Activated CD8-positive, alpha-beta T cell treated with anti-CD3 and anti-CD28 coated beads, Interleukin-2, amount 10 ng/mL, durations not matched to agents 7 days and 5 days (primary cell): ENCODE measurements at places on chromosomes 11 and 22. TPM values are rescaled to one million over a fixed set of nuclear protein-coding genes. Genes with fewer than 3 reads are reported as not detected.

- no peak for DNase-seq
Measured at GRCh38 chr11:73451896-73452295, 75.7 kb downstream of the RELT start.

DNA sequence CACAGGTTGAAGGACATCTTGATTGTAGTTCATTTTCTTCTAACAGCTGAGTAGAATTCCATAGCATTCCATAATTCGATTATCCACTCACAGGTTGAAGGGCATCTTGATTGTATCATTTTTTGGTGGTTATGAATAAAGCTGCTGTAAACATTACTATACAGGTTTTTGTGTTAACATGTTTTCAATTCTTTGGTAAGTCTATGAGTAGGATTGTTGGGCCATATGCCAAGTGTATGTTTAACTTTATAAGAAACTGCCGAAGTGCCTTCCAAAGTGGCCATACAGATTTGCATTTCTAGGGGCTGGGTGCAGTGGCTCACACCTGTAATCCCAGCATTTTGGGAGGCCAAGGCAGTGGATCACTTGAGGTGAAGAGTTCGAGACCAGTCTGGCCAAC, 44.6 kb downstream of the ANKRD42 start:
- DNase-seq: no peak

DNA sequence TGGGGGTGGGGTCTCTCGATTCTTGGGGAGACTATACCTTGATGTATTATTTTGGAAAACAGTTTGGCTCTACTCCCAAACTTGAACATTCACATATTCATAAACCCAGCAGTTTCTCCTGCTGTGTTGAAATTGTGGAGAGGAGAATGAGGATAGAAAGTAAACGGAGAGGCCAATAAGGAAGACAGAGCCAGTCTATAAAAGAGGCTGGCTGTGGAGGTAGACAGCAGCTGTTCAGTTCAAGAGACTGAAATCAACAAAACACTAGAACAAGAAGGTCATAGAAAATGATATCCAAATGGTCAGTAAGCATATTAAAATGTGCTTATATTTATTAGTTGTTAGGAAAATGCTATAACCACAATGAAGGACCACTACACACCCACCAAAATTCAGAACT, 1.9 kb upstream of the MOGAT2 start:
- no peak for DNase-seq

DNA sequence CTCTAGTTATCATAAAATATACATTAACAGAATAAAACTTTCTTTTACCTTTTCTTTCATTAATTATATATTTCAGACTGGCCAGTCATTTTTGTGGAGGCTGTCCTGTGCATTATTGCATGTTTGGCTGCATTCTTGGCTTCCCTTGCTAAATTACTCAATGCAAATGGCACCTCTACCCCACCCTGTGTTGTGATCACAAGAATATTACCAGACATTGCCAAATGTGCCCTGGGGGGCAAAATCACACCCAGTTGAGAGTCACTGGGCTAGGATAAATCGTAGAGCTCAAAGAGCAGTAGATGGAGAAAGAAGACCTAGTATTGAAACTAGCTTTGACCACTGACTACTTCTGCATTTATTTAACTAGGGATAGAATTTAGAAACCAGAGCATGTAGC, 1257.8 kb upstream of the TENM4 start:
- no peak for DNase-seq

DNA sequence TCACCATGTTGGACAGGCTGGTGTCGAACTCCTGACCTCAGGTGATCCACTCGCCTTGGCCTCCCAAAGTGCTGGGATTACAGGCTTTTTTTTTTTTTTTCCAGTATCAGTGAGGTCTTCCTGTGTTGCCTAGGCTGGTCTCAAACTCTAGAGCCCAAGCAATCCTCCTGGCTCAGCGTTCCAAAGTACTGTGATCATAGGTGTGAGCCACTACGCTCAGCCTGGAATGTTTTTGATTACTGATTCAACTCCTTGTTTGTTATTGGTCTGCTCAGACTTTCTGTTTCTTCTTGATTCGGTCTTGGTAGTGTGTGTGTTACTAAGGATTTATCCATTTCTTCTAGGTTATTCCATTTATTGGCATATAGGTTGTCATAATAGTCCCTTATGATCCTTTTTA, 31.3 kb downstream of the NAGA start:
- DNase-seq: no peak

Gene APOA4
- total RNA-seq: not detected

DNA sequence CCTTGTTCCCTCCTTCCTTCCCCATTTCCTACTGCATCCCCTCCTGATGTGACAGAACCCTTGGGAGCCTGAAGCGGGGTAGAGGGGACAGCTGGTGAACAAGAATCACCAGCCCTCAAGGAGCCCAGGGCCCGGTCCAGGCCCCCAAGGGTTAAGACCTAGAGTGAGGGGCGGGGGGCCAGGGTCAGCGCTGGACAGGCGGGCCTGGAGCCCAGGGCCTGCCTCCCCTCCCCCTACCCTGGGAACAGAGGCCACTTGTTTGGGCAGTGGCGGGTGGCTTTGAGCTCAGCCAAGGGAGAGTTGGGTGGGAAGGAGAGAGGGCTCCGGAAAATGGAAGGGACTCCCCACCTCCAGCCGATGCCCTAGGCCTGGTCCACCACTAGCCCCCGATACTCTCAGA, 2.1 kb downstream of the ARAP1 start:
- DNase-seq: no peak

DNA sequence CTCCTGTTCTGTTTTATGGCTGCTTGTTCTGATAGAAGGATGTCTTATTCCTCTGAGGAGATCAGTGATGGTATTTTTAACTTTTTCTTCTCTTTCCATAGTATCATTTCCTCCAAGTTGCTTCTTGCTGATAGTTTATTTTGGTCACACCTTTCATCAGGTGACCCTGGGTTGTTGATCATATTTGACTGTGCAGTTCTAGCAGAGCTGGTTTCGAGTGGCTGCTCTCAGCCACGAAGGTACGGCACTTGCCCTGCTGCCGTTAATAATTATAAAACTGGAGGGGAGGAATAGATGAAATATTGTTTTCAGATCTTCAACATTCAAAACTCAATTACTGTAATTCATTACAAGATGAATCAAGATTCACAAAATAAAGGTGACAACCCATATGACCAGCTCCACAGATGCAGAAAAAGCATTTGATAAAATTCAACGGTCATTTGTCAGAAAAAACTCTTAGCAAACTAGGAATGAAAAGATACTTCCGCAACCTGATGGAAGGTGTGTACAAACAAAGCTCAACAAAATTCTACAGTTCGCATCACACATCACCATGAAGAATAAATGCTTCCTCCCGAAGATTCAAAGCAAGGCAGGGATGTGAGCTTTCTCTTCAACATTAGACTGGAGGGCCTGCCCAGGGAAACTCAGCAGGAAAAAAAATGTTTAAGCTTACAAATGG, 59.2 kb upstream of the RTL6 start:
- no peak for DNase-seq

- no peak for DNase-seq
Measured at GRCh38 chr22:17779286-17780115, 5.2 kb upstream of the BID start.

DNA sequence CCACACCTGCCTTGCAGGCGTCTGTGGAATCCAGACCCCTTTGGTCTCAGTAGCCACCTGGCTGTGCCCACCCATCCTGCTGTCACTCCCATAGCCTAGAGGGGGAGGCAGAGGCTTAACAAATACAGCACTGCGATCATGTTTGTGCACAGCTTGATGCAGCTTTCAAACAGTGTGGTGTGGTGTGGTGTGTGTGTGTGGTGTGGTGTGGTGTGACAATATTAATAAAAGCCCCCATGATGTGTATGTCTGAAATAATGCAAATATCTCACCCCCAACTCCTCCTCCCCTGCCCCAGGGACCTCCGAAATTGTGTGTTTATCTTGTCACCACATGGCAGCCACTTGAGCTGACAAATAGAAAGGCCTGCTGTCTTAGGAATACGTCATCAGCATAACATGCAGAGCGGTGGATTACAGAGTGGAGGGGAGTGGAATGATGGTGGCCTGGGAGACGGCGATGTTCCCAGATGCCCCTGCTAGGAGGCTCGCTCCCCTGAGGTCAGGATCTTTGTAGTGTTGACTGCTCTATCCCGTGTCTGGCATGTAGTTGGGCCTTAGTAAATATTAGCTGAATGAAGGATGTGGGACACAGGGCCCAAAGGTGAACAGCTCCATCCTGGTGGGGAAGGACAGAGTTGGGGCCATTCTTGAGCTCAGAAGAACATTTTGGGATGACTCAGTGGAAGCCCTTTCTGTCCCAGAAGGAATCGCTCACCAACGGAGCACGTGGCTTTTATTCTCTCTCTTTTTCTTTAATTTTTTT, 2.8 kb downstream of the PDXP start:
- DNase-seq: peak; percentile 57

DNA sequence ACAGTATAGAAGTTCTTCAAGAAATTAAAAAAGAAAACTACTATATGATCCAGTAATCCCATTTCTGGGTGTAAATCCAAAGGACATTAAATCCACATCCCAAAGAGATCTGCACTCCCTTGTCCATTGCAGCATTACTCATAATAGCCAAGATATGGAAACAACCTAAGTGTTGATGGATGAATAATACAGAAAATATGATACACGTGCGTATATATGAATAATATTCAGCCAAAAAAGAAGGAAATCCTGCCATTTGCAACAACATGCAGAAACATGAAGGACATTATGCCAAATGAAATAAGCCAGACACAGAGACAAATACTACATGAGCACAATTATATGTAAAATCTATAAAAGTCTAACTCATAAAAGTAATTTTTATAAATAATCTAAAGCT, 306.3 kb upstream of the ANO3 start:
- no peak for DNase-seq
